Stimulated activated CD4-positive, alpha-beta T cell treated with anti-CD3 and anti-CD28 coated beads, Interleukin-1b, Interleukin-23, amount 100 ng/mL, for 1 hour (primary cell): ENCODE measurements at places on chromosomes 7 and 10.

DNA sequence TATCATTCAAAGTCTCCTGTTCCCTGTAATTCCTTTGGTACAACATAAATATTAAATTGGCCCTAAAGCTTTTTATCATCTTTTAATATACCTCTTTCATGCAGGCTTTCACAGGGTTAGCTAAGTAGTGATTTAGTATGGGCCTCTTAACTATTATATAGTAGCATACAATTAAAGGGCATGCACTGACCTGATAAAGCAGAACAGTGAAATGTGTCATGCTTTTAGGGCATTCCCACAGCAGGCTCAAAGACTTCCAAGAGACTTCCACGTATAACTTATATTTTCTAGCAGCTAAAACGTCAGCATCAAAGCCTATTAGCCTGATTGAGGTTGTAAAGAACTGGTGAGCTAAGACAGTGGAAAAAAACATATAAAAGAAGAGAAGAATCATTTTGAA is 35.3 kb downstream of the SAMD8 start:
- DNase-seq, result no peak

DNA sequence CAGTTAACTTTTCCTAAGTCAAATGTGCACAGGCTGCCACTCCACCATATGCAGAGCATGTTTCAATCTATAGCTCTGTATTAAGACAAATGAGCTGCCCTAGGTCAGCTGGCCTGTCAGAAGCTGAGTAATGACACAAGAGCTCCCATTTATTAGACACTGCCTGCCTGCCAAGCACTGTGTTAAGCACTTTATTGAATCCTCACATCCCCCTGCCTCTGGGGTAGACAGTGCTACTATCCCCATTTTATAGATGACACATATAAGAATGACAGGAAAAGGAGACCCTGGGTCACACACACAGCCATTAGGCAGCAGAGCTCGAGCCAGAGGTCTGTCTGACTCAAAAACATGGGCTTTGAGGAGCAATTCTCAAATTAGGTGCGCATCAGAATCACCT is 179.8 kb upstream of the PDE1C start:
- no peak for DNase-seq

- no peak for DNase-seq
Observed at GRCh38 chr10:45241865-45242520, 73.4 kb downstream of the OR13A1 start.

GRCh38 chr10:43963793-43964425 is 315.2 kb upstream of the ZNF32 start:
- DNase-seq, result no peak

- DNase-seq, result no peak
Observed at GRCh38 chr7:131897016-131897789, 340.8 kb upstream of the PODXL start.

- DNase-seq, result no peak
Observed at GRCh38 chr7:39321909-39322498, 244.2 kb upstream of the YAE1 start.

- DNase-seq, result no peak
Observed at GRCh38 chr7:103989785-103990767, 618 bp upstream of the RELN start.

GRCh38 chr7:11923376-11923930 is 91.5 kb upstream of the THSD7A start:
- no peak for DNase-seq

DNA sequence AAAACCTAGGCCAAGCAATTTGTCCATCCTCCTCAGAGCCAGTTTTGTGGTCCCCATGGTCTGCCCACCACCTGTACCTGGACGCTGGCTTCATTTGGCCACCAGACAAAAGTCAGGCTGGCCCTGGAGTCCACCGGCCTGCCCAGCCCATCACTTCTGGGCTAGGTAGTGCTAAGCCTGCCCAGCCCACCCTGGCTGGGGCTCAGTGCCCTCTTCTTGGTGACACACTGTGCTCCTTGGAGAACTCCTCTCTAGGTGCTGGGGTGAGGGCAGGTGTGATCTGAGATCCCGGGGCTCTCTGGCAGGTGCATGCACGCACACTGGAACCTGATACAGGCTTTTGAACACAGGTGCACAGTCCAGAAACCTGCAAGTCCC is 1.1 kb downstream of the AIFM2 start:
- DNase-seq, result no peak

- DNase-seq, result no peak
Observed at GRCh38 chr7:82595176-82595575, 151.6 kb upstream of the CACNA2D1 start.

DNA sequence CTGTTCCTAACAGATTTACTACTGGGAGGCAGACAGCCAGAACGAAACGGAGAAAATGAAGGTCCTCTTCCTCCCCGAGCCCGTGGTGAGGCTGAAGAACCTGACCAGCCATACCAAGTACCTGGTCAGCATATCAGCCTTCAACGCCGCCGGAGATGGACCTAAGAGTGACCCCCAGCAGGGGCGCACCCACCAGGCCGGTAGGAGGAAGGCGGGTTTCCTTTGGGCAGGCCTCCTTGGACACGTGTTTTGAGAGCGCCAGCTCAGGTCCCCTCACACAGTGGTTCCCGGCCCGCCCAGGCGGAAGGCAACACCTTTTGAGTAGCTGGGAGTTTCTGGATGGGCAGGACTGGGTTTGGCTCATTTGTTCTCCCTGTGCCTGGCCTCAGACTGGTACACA is 474.0 kb upstream of the FOXK1 start:
- DNase-seq, result no peak

- no peak for DNase-seq
Observed at GRCh38 chr10:16992611-16993119, 136.9 kb downstream of the CUBN start.
